DMS 273 treated with DMSO at 0.1 percent for 48 hours (cell line): ENCODE measurements at places on chromosomes 4 and X.

DNA sequence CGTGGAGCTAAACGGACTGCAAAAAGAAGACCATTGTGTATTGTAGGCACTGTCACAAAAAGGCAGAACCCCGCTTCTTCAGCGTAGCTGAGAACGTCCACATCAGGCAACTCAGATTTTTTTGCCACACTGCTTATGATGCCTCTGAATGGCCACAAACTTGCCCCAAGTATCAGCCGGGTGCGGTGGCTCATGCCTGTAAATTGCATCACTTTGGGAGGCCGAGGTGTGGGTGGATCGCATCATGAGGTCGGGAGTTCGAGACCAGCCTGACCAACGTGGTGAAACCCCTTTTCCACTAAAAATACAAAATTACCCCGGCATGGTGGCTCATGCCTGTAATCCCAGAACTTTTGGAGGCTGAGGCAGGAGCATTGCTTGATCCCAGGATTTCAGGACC lies 14.9 kb upstream of the IL3RA start:
- no peak for DNase-seq

DNA sequence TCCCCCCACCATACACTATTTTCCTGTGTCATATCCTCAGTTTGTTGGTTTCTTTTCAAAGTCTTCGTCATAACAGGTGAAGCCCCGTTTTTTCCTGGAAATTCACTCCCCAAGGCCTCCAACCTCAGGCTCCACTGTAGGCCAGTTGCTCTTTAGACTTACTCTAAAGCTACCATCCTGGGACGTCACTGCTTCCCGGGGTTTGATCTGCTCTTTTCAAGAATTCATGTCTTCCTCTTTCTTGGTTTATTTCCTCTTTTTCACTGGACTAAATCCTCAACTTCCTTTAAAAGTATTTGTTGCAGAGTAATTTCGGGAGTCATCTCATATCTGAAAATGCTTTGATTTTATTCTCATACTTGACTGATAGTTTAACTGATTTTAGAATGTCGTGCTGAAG lies 6.5 kb upstream of the SERTM2 start:
- DNase-seq = no peak

GRCh38 chr4:183200453-183200852 lies 101.4 kb downstream of the WWC2 start:
- no peak for DNase-seq

GRCh38 chrX:71606536-71607216 lies 11.6 kb downstream of the CXCR3 start:
- no peak for DNase-seq

DNA sequence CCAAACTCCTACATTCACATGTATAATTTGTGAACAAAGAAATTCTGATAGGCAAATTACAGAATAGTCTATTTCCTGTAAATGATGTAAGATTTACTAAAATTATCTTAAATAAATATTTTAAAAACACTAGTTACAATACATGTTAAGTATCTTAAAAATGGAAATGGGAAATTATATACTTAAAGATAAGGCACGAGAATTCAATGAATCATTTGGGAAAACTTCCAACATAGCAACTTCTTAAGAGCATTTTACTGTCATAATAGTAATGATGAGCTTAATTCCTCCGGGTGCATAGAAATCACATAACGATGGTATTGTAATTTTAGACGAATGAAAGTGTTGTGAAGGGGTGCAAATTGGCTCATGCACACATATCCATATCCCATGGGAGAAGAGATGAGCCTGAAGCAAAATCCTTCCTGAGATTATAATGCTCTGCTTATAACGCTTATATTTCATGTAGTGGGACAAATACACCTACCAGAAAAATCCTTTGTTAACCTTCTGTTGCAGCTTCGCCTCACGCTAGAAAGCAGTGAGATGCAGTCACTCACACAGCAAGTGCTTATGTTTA lies 873.5 kb downstream of the PDHA2 start:
- DNase-seq = no peak

GRCh38 chrX:54423161-54423888 lies 16.9 kb upstream of the TSR2 start:
- DNase-seq = no peak

DNA sequence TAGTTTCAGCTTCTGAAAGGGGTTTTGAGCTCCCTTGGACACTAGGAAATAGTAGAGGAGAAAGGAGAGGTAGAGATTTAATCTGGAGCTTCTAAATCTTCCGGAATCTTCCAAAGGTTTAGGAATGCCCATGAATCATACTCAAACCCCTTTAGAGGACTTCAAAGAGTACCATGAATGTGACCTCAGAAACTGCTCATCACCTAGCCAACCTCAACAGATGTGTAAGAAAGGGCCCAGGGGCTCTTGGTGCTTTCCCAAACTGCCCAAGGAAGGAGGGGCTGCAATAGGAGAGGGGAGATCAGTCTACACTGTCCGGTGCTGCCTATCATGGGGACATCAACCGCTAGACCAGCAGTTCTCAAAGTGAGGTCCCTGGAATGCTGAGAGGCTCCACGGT lies 109.1 kb downstream of the RBM47 start:
- DNase-seq = no peak

DNA sequence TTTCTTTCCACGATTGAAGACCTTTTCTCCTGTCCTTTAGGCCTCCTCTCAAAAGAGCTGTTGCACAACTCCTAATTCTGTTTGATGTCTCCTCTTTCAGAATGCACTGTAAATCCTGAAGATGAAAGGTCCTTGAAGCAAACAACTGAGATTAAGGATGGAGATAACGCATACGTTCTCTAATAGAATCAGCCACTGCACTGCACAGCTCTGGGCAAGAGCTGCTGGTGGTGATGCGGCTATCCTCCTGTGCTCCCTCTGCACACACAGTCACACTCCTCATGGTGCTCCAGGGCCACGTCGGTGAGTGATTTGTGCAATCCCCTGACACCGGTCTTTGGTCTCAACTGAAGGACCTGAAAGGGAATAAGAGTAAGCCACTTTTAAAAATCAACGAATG lies 208.7 kb downstream of the PDGFC start:
- no peak for DNase-seq

- peak; percentile 44 for DNase-seq
These were observed 48.8 kb downstream of the AFAP1 start for GRCh38 chr4:7890635-7891393.

GRCh38 chr4:139028191-139028661 lies 12.6 kb downstream of the NOCT start:
- DNase-seq = no peak

DNA sequence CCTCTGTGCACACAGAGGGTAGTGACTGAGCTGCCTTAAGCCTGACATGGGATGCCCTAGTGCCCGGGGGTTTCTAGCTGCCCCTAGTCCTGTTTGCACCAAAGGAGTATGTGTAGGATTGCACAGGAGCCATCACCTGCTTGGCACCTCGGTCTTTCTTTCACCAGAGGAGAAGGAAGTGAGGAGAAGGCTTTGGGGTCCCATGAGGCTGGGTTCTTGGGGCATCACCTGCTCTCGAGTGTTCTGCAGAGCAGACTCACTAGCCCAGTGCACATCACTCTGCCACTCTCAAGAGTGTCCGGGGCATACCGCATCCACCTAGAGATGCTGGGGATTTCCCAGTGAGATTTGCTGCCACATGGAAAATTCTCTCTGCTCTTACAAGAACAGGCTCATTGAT lies 40.5 kb upstream of the GPR78 start:
- DNase-seq = no peak

DNA sequence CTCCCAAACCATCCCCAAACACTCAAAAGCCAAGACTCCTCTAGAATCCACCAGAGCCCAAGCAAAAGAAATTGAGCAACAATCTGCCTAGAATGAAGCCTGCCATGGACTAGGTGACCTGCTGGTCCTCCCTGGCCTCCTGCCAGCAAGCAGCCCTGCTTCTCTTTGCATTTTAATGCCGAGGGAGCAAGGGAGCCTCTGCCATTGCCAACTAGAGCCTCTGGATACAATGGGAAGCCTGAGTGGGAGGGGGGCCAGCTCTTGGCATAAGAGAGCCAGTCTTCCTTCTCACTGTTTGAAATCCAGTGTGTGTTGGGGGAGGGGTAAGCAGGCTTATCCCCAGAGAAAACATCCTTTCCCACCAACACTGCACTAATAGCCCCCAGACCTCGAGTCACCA lies 1.5 kb upstream of the GDPD2 start:
- DNase-seq = no peak

DNA sequence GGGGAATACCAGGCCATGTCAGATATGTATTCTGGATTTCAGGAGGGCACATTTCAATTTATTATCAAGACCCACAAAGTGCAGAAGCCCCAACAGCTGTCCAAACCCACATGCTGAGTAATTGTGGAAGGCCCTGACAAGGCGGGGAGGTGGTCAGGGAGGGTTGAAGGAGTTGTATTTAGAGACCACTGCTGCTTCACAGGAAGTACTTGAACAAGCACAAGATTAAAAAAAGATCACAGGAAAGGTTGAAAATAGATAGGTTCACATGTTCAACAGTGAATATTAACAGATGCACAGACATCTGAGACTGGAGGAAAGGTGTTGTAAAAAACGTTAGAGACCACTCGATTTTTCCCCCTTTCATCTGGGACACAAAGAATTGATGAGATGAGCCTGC lies 17.9 kb downstream of the ATP8A1 start:
- no peak for DNase-seq

DNA sequence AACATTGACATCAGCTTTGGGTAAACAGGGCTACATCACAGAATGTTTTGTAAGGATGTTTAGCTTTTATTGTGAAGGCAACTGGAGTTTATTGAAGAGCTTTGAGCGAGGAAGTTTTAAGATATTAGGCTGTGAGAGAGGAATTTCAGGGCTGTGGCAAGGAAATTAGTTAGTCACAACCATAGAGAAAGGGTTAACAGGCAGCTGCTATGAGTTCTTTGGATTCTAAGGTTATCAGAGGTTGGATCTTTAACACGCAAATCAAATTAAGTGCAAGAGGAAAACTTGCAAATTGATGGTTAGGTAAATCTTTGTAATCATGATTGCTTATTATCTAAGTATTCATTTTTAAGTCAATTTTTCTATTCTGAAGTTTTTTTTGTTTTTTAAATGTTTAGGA lies 156.0 kb downstream of the UGT8 start:
- no peak for DNase-seq

DNA sequence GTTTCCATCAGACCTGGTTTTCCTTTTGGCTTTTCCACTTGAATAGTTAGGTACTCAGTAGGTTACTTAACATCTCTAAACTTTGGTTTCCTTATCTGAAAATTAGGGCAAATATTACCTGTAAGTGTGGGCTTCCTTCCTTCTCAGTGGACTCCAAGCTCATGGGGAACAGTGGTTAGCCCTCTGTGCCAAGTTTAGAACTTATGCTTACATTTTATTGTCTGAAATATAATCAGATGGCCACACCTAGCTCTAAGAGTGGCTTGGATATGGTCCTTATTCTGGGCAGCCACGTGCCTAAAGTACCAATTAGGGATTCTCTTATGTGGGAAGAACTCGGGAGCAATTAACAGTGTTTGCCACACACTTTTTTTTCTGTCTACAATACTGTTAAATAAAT lies 133.9 kb downstream of the UCHL1 start:
- no peak for DNase-seq

DNA sequence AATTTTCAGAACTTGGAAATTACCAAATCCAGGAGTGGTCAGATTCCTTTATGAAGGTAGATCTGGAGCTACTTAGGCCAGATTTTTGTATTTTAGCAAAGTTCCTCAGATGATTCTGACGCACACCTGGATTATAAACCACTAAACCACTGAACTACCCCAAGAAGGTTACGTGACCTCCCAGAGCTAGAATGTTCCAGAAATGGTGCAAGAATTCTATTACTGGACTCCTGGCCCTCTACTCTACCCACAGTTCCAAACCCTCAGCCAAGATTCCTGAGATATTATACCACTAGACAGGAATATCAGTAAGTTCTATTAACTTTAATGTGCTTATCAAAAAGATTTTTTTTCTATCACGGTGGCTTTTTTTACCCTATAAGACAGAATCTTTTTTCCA lies 67.1 kb downstream of the ABCG2 start:
- no peak for DNase-seq

DNA sequence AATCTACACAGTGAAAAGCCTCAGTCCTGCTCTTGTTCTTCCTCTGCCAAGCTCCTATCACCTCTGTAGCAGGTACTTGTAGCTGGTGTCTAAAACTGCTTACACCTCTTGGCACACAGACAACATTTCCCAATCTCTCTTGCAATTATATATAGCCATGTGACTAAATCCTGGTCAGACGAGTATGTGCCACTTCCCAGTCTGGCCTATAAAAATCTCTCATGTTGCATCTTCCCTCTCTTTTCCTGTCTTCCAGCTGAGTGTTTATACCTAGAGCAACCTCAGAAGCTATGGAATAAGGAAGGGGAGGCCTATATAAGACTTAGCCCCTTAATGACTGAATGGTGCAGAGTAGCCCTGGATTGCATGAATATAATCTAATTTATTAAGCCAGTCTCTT lies 105.8 kb downstream of the RNF150 start:
- DNase-seq = peak; percentile 7

DNA sequence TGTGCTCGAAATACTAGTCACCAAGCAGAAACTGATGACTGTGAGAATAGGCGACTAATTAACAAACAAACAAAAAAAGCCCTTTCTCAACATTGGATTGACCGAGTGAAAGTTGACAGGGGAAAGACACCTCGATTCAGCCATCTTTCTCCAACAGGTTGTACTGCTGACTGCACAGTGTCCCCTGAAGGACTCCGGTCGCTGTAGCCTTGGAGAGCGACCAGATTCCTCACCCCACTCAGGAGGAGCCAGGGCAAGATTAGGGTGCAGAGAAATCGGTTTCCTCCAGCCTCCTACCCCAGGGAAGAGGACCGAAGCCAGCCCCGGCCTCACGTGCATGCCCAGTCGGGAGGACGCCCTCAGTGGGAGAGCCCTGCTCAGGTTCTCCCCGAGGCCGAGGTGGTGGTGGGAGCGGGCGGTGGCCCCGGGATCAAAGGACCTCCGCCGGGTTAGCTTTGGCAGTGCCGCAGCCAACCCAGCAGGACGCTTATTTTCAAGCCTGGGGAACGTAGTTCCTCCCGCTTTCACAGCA lies 1.1 kb upstream of the RAP1GDS1 start:
- DNase-seq = no peak

- DNase-seq = no peak
These were observed 106.3 kb downstream of the TRAPPC11 start for GRCh38 chr4:183765251-183765911.

DNA sequence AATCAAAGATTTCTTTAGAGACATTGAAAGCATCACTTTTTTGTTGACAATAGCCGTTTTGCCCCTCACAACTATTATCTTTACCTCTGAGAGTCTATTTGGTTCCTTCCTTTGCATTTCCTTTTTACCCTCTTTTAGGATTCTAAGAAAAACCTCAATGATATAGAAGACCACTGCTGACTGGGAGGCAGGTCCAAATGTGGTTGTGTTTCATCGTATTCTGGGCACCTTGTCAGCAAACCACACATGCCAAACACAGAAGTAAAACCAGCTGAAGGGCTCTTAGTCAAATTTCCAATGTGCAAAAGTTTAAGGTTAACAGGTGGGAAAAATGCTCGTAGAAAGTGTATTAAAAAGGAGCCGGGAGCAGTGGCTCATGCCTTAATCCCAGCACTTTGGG lies 5.1 kb upstream of the PRMT9 start:
- no peak for DNase-seq
